Adipose tissue (tissue), 3 donors: ENCODE measurements at places on chromosomes 1 and 21. TPM values are rescaled to one million over a fixed set of nuclear protein-coding genes. Genes with fewer than 3 reads are reported as not detected.

Gene SPRR5
- polyA plus RNA-seq, result not detected

Gene HPDL
- polyA plus RNA-seq, result 0.22 TPM

Gene LCE2A
- polyA plus RNA-seq, result not detected

Gene ERG
- polyA plus RNA-seq, result 19.6 TPM

Gene CSMD2
- 0.21 TPM for polyA plus RNA-seq

Gene PERM1
- 0.06 TPM for polyA plus RNA-seq

Gene S100A7A
- polyA plus RNA-seq, result not detected

Gene DCDC2B
- not detected for polyA plus RNA-seq

Gene CEPT1
- polyA plus RNA-seq, result 11.8 TPM

Gene ATAD3C
- polyA plus RNA-seq, result 10.3 TPM

Gene SLC22A15
- 1.6 TPM for polyA plus RNA-seq

Gene GBP6
- 0.01 TPM for polyA plus RNA-seq

Gene NR1I3
- polyA plus RNA-seq, result 0.21 TPM

Gene PLEKHN1
- 0.22 TPM for polyA plus RNA-seq

Gene KRTAP22-2
- not detected for polyA plus RNA-seq

Gene PTGER3
- polyA plus RNA-seq, result 29.2 TPM

Gene S100A7
- polyA plus RNA-seq, result not detected

Gene HSF2BP
- polyA plus RNA-seq, result 0.09 TPM

Gene COL11A1
- 0.11 TPM for polyA plus RNA-seq

Gene LRRN2
- polyA plus RNA-seq, result 5.1 TPM

Gene PCP4
- 2.0 TPM for polyA plus RNA-seq

Gene RSBN1
- 3.6 TPM for polyA plus RNA-seq

Gene C1orf21
- 5.5 TPM for polyA plus RNA-seq

Gene C1QB
- polyA plus RNA-seq, result 56.6 TPM
